ENCODE measurements at places on chromosomes 5 and 9.

DNA sequence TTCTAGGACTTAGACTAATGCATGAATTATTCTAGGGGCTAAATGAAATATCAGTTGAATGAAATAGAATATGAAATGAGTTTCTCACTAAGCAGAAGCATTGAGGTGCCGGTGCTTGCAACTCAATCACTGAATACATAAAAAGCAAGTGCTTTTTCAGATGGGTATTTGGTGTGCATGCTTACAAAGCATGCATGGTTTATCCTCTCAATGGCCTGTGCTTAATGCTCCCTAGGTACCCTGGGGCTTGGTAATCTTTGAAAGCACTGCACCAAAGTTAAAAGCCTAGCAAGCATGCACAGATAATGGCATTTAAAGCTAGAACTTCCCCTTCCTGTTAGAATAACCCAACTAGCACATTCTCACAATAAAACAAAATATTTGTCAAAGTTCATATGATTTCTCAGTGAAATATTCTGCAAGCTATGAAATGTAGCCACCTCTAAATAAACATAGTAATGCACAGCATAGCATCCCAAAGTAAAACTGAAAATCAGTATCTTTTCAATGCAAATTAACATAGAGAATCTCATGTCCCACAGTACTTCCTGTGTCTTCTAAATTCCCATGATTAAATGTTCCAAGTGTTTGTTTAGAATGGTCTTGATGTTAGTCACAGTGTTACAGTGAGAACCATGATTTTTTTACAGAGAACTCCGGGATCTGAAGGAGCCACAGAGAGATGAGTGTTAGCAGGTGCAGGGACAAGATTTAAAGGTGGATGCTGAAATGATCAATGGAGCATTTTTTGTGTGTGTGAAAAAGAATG is 143.4 kb upstream of the CDH6 start:
- no peak for DNase-seq

DNA sequence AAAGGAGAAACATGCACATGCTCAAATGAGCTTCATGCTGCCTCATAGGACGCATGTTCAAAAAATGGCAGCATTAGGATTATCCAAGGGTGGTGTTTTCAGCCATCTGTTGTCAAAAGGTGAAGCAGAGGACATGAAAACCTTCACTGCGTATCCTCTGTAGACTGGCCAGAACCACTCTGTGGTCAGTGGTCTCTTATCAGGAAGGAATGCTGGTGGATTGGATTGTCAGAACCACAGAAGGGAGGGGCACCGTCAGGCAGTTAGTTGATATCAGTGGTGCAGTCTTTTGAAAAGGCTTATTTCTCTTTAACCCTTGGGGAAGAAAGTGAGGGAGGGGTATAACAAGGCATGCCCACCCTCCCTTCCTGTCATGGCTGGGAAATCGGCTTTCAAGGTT is 100.1 kb downstream of the FBXL7 start:
- no peak for DNase-seq

GRCh38 chr9:74570879-74571512 is 73.9 kb downstream of the RORB start:
- peak; percentile 7 for DNase-seq

GRCh38 chr5:8394965-8395364 is 526.0 kb downstream of the MTRR start:
- no peak for DNase-seq

- DNase-seq: peak; percentile 88
These were observed 100.4 kb downstream of the PDE4D start for GRCh38 chr5:59792983-59793585.

- DNase-seq: no peak
These were observed 255.8 kb downstream of the PRDM9 start for GRCh38 chr5:23763170-23763569.

DNA sequence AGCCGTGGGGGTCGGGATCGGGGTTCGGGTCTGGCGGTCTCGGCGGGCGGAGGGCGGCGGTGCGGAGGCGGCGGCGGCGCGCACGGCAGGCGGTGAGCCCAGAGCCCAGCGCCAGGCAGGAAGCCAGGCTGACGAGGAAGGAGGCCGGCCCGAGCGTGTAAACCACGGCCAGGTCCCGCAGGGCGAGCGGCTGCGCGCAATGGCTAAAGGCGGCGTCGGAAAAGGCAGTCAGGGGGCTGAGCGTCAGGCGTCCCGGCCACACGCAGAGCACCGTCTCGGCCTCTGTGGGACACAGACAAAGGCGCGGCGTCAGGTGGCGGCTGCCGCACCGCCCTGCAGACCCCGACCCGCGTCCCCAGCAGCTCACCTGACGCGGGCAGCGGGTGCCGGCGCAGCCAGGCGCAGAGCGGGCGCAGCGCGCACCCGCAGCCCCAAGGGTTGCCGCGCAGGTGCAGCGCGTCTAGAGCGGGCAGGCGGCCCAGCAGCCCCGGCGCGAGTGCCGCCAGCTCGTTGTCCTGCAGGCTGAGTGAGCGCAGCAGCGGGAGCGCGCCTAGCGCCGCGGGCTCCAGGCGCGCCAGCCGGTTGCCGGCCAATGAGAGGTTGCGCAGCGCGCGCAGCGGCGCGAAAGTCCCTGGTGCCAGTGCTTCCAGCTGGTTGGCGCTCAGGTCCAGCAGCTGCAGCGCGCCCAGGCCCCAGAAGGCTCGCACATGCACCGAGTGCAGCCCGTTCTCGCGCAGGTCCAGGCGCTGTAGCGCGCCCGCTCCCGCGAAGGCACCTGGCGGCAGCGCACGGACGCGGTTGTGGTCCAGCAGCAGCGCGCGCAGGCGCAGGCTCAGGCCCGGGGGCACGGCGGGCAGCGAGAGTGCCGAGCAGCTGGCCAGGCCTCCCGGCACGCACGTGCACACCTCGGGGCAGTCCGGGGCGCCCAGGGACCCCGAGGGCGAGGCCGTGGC is 671 bp downstream of the LRRC26 start:
- no peak for DNase-seq

DNA sequence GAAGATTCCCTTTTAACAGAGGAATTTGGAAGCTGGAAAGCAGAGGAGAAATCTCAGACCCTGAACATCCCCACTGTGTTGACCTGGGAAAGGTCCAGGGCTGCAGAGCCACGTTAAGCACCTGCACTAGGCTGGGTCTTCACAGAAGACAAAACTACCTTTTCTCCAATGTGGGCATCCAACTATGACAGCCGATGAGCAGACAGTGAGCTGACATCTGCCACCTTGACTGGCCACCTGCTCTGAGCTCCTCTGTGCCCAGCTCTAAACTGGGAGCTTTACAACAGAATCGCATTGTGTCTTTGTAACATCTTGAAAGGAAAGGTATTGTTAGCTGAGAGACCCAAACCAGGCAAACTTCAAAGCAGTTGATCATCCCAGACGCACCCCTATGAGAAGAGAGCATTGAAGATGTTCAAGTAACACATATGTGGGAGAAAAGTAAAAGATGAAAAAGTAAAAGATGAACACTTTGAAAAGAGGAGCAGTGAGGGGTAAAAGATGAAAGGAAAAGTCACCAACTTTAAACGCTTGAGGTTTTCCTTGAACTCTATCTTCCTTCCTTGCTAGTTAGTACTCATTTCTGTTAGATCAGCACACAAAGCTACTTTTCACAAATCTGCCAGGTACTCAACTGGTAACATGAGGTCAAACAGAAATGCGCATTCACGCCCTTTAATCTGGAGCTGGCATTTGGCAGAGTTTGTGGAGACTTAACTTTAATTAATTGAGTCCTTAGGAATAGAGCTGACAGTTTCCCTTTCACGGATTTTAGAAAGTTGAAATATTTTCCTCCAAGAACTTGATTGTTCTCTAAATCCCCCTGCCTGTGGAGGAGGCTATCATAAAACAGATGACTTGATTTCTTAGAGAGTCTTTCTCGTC is 53.2 kb upstream of the CTXN3 start:
- no peak for DNase-seq

DNA sequence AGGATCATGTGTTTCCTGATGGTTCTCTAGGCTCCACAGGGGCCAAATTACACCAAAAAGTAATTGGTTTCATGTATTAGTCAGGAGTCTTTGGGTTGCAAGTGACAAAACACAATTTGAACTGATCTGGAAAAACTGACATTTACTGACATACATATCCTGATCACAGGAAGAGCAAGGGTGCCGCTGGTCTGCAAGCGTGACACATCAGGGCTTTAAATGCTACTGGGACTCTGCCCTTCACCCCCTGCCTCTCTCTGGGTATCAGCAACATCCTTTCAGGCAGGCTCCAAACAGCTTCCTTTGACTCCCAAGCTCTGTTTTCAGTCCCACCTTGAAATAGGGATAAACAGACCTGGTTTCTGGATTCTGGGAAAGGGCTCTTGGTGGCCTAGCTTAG is 197.5 kb downstream of the PALM2AKAP2 start:
- no peak for DNase-seq

GRCh38 chr5:170290498-170290897 is 7.1 kb downstream of the LCP2 start:
- DNase-seq: no peak

GRCh38 chr5:108862211-108862610 is 114.5 kb downstream of the FER start:
- no peak for DNase-seq

GRCh38 chr9:124452841-124453585 is 2.8 kb downstream of the ADGRD2 start:
- no peak for DNase-seq

GRCh38 chr9:95060916-95061315 is 256.6 kb downstream of the FANCC start:
- no peak for DNase-seq

- no peak for DNase-seq
These were observed 203.9 kb upstream of the RASEF start for GRCh38 chr9:83266666-83267496.

DNA sequence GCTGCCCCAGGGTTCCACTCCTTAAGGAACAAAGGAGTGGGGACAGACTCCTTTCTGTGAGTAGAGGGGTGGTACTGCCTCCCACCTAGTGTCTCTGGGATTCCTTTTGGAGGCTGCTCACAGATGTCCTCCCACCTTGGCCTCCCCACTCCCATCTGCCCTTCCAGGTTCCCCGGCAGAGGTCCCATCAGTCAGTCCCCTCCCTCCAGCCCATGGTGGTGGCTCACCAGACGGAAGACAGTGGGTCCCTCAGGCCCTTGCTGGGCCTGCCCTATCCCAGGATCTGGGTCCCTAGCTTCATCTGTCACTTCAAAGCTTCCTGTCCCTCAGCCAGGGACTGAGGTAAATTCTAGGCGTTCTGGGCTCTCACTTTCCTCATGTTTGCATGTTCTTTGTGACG is 35.6 kb upstream of the NEK6 start:
- DNase-seq: no peak

GRCh38 chr9:74653410-74654080 is 156.4 kb downstream of the RORB start:
- DNase-seq: no peak

GRCh38 chr5:166509085-166509484 is 1782.4 kb upstream of the WWC1 start:
- no peak for DNase-seq

GRCh38 chr5:33033516-33033915 is 322.4 kb downstream of the NPR3 start:
- no peak for DNase-seq

GRCh38 chr5:103456476-103456875 is 106.1 kb downstream of the NUDT12 start:
- DNase-seq: no peak

GRCh38 chr5:112902561-112902960 is 19.5 kb downstream of the REEP5 start:
- DNase-seq: no peak

GRCh38 chr9:6827439-6828145 is 69.8 kb downstream of the KDM4C start:
- DNase-seq: no peak

GRCh38 chr5:162711244-162711643 is 643.7 kb downstream of the GABRG2 start:
- DNase-seq: no peak

- no peak for DNase-seq
These were observed 1408.3 kb downstream of the EFNA5 start for GRCh38 chr5:106262395-106262794.

DNA sequence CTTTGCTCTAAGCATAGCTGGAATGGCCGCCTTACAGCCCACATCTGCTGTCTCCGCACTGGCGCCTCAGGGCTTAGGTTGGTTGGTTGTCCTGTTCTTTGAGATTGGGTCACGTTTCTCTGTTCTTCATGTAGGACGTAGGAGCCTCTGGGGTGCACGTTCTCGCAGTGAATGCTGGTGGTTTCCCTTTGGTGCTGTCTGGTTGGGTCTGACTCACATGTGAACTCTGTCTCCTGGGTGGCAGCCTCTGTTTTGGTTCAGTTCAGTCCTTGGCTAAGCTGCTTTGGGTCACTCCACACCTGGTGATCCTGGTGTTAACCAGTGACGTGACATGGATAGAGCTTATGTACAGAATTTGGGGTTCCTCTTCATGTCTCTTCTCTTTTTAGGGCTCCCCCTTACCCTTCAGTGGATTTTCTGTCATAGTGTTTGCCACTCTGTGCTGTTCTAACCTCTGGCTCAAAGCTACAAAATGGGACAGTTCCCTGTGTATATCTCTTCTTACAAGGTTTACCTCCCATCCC is 12.6 kb upstream of the LPCAT1 start:
- no peak for DNase-seq

GRCh38 chr9:1875921-1876448 is 139.2 kb upstream of the SMARCA2 start:
- DNase-seq: no peak

DNA sequence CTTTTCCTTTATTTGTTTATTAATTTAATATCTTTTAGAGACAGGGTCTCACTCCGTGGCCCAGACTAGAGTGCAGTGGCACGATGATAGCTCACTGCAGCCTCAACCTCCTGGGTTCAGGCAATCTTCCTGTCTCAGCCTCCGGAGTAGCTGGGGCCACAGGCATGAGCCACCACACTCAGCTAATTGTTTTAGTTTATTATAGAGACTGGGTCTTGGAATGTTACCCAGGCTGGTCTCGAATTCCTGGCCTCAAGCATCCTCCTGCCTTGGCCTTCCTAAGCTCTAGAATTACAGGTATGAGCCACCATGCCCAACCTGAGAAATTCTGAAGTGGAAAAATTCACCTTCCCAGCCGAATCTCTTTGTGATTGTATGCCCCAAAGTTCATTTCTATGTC is 139.4 kb upstream of the SLC12A2 start:
- DNase-seq: no peak

- no peak for DNase-seq
These were observed 18.4 kb downstream of the CAMK4 start for GRCh38 chr5:111242606-111243005.

All from fibroblast of gingiva (primary cell).